HuH-7.5 (cell line): ENCODE measurements at places on chromosomes 12 and 14.

- peak; percentile 44 for DNase-seq
Observed at GRCh38 chr12:130031571-130032189, 127.9 kb upstream of the TMEM132D start.

- no peak for DNase-seq
Observed at GRCh38 chr14:91175291-91176201, 61.7 kb downstream of the DGLUCY start.

- DNase-seq, result no peak
Observed at GRCh38 chr12:48027183-48028002, 23.1 kb upstream of the COL2A1 start.

- DNase-seq, result no peak
Observed at GRCh38 chr12:131430158-131430742, 280.6 kb upstream of the SFSWAP start.

GRCh38 chr12:32455607-32456071 is 56.3 kb downstream of the FGD4 start:
- DNase-seq, result no peak

DNA sequence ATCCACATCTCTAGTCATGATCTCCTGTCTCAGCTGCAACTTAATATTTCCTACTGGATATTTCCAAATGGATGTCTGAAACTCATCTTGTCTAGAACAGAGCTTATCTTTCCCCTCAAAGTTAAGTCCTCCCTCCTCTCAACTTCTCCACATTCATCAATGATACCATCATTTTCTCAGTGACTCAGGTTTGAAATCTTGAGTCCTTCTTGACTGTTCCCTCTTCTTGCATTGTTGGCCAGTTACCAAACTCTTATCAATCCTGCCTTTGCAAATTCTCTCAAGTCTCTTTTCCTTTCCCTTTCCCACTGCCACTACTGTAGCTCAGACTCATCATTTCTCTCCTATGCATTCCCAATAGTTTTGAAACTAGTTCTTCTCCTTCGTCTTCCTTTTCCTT is 14.3 kb upstream of the CHURC1 start:
- no peak for DNase-seq

DNA sequence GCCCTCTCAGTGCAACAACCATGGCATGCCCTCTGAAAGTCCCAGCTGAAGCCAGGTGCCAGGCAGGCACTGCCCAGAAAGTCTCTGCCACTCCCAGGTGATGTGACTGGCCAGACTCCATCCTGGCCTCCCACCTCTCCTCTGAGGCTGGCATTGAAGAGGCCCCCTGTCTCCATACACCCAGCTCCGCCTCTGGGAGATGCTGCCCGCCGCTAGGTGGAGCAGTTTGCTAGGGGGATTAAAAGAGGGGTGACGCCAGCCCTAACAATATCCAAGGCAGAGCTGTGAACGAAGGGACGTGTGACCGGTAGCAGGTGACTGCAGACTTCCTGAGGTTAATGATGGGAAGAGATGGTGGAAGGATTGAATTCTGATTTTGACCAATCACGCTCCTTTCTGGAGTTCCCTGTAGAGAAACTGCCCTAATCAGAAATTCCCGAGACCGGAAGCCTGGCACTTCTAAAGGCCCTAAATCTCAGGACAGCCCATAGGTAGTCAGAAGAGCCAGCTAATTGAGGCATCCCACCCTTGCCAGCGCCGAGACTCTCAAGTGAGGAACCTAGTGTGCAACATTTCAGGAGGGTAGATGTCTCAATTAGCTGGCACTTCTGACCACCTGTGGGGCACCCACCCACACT is 8.3 kb upstream of the PLEK2 start:
- peak; percentile 37 for DNase-seq

DNA sequence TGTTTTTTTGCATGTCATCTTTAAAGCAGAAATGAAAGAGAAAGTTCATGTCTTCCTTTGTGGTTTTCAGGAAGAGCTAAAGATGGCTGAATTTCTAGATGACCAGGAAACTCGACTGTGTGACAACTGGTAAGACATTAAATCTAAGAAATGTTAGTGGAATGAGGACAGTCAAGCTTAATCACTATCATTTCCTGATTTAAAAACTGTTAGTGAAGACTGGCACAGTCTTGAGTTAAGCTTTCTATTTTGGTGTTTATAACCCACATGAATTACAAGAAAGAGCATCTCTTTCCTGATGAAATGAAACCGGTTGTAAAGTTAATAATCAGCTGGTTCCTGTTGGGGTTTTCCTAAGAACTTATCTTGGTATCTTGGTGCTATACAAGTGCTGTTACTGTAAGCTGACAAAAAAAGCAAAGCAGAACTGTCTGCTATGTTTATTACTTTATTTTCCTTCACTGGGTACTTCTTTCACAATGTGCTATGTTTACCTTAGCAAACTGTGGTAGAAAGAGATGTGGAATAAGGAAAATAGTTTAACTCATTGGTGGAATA is 5.2 kb downstream of the TRAFD1 start:
- DNase-seq, result no peak

DNA sequence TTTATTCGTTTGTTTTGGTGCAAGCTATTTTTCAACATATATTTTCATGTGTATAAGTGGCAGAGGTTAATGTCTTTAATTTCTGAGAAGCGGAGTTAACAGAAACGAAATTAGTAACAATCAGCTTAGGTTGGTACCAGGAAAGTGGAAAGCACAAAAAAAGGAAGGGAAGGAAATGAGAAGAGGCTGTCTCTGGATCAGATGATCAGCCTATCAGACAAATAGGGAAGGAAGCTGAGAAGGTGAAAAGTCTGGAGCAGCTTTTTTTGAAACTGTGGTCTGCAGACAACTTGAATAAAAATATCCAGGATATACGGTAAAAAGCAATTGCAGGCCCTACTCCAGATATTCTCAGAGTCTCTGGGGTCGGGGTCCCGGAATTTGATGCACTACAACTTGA is 265.0 kb downstream of the SSPN start:
- DNase-seq, result no peak

DNA sequence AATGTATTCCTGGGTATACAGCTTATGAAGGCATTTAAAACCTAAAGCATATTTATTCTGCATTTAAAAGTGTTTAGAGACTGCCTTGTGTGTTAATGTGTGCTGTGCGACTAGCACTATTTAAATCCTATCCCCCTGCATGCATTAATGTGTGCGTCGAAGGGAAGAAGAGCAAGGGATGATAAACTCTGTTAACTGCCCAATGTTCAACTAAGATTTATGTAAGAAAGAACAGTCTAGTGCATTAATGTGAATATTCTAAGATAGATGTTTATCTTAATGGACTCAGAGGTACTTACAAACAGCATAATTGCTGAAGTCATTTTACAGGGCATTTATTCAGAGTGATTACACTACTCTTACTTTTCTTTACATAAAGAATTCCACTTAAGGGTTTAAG is 424.8 kb downstream of the DIO2 start:
- no peak for DNase-seq

DNA sequence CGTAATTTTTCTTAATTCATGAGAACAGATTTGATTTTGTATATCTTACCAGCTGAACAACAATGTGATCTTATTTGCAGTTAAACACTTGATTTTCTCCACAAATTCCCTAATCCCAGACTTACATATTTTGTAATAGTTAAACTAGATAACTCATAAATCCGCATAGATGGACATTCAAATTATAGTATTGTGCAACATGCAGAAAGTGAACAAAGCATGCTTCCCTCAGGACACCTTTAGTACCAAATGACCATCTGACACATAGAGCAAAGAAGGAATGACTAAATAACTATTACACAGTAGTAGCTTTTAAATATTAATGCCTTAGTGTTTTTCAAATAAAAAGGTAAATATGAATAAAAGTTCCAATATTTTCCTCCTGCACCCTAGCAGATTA is 88.9 kb downstream of the PAWR start:
- DNase-seq, result no peak

DNA sequence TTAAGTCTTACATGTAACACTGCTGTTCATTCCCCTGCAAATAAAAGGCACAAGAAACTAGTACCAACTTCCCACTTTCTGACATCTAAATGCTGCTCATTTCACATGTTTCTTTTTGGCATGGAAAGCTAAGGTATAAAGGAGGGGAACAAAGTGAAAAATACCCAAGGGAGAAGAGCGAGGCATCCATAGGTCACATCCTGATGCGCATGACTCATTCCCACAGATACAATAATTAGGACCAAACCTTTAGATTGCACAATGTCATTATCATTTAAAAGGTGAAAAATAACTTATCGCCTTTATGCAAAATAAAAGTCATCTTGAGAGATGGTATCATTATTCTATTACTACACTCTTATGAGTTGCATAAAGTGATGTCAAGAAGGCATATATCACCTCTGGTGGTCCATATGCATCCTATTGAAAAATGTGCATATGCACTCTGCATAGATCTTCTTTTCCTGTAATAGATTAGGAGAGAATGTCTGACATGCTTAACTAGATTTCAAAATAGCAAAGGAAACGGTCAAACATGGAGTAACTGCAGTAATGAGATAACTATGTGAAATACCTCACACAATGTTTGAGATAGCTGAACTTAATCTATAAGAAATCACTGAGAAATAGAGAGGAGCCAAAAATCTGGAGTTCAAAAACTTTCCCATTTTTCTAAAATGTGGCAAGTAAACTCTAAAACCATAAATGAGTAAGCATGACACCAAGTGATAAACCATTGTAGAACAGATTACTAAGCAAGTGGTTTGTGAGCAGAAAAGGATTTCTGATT is 382.5 kb upstream of the TMTC1 start:
- DNase-seq, result no peak

- no peak for DNase-seq
Observed at GRCh38 chr12:105850103-105850968, 288.4 kb downstream of the NUAK1 start.

DNA sequence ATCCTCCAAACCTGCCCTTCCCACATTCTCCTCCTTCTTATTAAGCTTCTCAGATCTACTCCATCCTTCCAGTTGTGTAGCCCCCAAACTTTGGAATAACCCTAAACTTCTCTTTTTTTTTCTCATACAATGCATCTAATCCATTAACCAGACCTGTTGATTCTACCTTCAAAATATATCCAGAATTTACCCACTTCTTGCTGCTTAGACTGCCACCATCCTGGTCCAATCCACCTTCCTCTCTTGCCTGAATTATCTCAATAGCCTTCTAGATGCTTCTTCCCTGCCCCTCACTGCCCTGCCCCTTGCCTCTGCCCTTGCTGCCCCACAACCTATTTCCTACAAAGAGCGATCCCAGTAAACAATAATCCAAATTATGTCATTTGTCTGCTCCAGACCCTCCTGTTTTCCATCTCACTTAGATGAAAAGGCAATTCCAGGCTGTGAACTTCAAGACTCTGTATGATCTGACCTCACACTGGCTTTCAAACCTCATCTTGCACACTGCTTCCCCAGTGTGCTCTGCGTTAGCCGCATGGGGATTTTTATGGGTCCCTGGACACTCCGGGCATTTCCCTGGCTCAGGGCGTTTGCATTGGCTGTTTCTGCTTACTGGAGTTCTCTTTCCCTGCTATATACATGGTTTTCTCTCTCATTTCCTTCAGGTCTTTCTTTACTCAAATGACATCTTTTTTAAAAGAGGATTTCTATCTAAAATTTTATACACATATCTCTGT is 42.6 kb upstream of the HIF1A start:
- DNase-seq, result no peak

GRCh38 chr12:75444429-75445136 is 36.0 kb upstream of the GLIPR1 start:
- DNase-seq, result no peak

- DNase-seq, result no peak
Observed at GRCh38 chr14:98077176-98077575, 1194.8 kb downstream of the BCL11B start.
